Lower lobe of right lung (tissue), 2 donors: ENCODE measurements at places on chromosomes 12 and 14.
A peak's percentile ranks its signal among the peaks of the same experiment; 100 is the strongest.

DNA sequence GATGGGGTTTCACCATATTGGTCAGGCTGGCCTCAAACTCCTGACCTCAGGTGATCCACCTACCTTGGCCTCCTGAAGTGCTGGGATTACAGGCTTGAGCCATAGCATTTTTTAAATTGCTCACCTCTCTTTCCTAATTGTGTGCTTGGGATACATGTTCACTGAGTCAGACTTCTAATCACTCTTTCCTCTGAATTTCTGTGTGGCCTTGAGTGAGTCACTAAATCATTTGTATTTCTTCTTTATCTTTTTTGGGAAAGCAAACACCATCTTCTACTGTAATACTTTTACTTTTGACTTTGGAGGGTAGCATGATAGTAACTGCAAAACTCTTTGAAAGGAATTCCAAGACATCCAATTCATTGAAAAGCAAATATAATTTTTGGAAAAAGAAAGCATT is 60.8 kb downstream of the FLRT2 start:
- DNase-seq, result no peak

- no peak for DNase-seq
Observed at GRCh38 chr14:77580477-77580876, 36.0 kb downstream of the SPTLC2 start.

GRCh38 chr12:18819484-18819883 is 81.6 kb downstream of the CAPZA3 start:
- no peak for DNase-seq

GRCh38 chr14:25394791-25395391 is 344.9 kb upstream of the STXBP6 start:
- DNase-seq, result no peak

DNA sequence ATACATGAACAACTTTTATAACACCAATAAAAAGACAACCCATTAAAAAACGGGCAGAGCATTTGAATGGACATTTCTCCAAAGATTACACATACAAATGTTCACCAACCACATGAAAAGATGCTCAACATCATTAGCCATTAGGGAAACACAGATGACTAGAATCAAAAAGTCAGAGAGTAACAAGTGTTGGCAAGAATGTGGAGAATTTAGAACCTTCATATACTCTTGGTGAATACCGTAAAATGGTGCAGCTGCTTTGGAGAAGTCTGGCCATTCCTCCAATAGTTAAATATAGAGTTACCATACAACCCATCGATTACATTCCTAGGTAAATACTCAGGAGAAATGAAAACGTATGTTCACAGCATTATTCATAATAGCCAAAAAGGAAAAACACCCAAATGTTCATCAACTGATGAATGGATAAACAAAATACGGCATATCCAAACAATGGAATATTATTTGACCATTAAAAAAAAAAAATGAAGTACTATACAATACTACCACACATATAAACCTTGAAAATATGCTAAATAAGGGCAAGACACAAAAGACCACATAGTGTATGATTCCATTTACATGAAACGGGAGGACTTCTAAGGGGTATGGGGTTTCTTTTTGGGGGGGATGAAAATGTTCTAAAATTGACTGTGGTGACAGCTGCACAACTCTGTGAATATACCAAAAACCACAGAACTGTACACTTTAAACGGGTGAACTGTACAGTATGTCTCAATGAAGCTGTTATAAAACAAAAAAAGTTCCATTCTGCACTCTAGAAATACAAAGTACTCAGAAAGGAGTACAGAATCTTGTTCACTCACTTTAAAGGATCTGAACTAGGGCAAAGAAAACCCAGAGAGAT is 3.2 kb downstream of the CORO1C start:
- DNase-seq, result no peak

GRCh38 chr12:109309381-109310246 is 530 bp upstream of the FOXN4 start:
- DNase-seq, result no peak

- no peak for DNase-seq
Observed at GRCh38 chr12:121989276-121990113, 32.2 kb upstream of the BCL7A start.

DNA sequence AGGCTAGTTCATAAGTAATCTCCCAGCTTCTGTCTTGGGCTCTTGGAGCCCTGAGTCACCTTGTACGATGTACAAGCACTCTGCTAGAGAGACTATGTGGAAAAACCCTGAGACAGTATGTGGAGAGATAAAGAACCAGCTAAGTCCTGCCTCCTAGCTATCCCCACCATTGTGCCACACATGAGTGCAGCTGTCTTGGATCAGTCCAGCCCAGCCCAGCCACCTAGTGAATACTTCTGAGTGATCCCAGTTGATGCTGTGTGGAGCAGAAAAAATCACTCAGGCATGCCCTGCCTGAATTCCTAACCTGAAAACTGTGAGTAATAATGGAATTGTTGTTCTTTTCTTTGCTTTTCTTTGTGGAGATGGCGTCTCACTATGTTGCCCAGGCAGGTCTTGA is 5.1 kb upstream of the SERPINA6 start:
- no peak for DNase-seq

DNA sequence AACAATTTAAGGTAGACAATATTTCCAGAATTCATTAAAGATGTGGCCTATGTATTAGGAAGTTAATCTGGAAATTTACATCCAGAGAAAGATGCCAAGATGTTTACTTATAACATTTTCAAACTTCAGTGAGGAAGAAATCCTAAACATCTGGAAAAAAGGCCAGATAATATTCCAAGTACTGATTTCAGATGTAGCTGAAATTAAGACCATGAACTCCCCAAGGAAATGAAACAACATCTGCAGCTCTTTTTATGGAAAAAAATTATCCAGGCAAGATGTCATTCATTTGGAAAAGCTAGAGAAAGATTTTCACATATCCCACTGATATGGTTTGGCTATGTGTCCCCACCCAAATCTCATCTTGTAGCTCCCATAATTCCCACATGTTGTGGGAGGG is 35.0 kb downstream of the GNG2 start:
- DNase-seq, result no peak

- DNase-seq, result no peak
Observed at GRCh38 chr14:52888839-52889838, 61.7 kb downstream of the FERMT2 start.

GRCh38 chr12:42916143-42916542 is 326.6 kb upstream of the PRICKLE1 start:
- no peak for DNase-seq

DNA sequence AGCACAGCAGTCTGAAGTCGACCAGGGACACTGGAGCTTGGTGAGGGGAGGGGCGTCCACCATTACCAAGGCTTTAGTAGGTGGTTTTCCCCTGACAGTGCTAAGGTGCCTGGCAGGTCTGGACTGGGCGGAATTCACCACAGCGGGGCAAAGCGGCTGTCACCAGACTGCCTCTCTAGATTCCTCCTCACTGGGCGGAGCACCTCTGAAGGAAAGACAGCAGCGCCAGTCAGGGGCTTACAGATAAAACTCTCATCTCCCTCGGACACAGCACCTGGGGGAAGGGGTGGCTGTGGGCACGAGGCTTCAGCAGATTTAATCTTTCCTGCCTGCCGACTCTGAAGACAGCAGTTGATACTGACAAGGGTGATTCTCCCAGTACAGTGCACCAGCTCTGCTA is 39.1 kb downstream of the DDHD1 start:
- no peak for DNase-seq

GRCh38 chr12:127636882-127637281 is 630.1 kb upstream of the TMEM132C start:
- DNase-seq, result no peak

- DNase-seq, result no peak
Observed at GRCh38 chr12:118332511-118332910, 40.2 kb downstream of the TAOK3 start.

GRCh38 chr14:76651410-76652055 is 109.7 kb upstream of the VASH1 start:
- no peak for DNase-seq

DNA sequence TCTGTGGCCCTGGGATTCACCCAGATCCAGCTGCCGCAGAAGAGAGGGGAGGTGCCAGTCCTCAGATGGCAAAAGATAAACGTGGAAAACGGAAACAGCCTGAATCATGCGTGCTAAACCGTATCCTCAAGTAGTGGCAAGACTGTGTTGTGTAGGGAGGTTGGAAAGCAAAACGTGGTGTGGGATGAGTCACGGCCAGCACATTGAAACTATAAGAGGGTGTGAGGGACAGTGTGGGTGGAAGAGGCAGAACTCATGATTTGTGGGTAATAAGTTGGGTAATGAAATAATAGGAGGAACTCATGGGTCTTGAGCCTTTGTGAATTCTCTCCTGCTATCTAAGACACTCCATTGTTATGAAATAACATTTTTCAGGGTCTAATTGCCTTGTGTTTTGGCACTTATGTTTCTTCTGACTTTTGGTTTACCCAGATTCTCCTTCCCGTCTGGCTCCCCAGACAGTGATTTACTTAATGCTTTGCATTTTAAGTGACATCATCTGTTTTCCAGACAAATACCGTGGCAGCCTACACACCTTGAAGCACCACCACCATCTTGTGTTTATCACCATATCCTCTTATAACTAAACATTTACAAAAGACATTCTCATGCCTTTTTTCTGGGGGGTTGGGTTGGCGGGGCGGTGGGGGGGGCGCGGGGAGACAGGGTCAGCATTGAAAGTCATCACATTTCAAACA is 62.3 kb upstream of the PTCSC3 start:
- peak; percentile 60 for DNase-seq

GRCh38 chr12:52912711-52913430 is 8.0 kb upstream of the KRT8 start:
- no peak for DNase-seq

DNA sequence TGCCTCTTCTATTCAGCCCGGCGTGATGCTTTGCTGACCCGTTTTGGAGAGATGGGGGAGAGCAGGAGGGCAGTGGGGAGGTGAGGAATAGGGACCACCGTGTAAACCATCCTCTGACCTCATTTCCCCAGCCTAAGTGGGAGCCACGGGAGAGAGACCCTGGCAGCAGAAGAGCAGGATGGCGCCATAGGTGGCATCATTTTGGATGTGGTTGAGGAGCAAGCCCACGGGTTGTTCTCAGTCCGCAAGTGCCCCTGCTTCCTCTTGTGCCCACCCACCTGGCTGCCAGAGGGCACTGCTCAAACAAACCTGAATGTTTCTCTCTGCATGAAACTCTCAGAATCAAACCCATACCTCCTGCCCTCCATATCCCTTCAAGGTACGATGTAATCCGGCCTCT is 10.7 kb upstream of the UBC start:
- no peak for DNase-seq

DNA sequence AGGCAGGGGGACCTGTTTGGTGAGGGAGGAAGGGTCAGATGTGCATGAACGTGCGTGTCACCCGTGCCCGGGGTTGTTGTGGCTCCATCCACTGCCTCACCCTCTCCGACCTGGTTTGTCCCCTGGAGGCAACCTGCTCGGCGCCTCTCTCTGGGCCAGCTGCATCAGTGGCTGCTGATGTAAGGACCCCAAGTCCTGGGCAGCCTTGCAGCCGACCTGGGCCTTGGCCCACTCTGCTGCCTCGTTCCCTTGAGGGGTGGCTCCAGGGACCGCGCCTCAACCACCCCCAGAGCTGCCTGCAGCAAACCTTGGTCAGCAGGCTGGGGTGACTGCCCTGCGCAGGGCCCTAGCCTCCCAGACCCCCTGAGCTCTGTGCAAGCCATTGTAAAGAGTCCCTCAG is 351.7 kb downstream of the TMEM121 start:
- DNase-seq, result peak; percentile 34

GRCh38 chr14:85418721-85419120 is 111.2 kb upstream of the FLRT2 start:
- DNase-seq, result no peak

GRCh38 chr12:104460041-104460719 is 3.4 kb downstream of the CHST11 start:
- DNase-seq, result no peak

GRCh38 chr12:79046021-79046420 is 181.4 kb downstream of the SYT1 start:
- DNase-seq, result no peak

DNA sequence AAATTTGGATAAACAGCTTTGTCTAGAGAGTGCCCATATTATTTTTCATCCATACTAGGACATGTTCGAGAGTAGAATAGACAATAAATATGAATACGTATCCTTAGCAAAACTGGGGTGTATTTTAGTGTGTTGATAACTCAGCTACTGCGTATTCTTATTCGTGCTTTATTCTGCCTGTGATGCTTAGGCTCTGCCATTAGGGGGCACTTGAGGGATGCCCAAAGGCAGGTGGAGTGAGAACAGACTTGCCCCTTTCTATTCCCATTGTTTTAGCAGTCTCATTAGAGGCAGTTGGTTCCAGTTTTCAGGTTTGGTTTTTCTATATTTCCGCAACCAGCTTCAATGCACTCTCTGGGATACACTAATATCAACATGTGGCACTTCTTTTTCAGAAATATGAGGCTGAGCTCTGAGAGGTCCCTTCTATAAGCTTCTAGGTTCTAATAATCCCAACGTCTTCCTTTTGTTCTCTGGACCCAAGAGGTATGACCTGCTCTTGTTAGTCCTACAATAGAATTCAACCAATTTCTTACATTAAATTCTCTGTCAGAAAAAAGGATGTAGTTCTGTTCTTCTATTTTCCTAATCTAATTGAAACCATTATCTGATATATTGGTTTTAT is 985.7 kb upstream of the FBXO33 start:
- DNase-seq, result no peak

DNA sequence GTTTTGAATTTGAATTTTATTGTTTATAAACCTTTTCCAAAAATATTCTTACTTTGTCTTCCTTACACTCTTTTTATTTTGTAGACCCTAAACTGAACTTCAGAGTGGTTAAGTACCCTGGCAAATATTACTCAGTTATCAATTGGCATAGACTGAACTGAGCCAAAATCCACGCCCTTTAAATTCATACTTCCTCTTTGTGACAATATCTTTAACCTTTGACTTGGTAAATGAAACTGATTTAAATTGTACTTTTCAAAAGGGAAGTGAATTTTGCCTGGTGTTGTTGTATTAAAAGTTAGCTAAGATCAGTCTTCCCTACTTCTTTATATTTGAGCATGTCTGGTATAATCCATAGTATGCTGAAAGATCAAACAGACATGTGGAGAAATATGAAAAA is 184.3 kb upstream of the USP15 start:
- DNase-seq, result no peak

- no peak for DNase-seq
Observed at GRCh38 chr12:122171399-122171798, 2.6 kb downstream of the IL31 start.

DNA sequence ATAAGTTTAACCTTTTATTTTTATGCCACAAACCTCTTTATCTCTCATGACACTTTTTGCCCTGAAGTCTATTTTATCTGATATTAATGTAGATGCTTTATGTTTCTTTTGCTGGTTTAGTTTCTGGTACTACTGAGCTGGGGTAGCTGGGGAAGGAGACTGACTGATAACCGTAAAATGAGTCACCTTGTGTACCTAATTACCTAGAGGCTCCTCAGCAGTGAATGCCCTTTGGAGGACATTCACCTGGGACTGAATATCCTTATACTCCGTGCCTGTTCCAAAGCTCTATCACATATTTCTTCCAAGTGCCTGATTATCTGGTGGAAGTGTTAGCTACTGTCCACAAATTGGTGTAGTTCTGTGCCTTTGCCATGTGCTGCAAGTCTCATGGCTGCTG is 13.9 kb downstream of the ATL1 start:
- no peak for DNase-seq

GRCh38 chr12:5914387-5915149 is 30.5 kb downstream of the ANO2 start:
- DNase-seq, result no peak
